Stimulated activated CD8-positive, alpha-beta memory T cell treated with anti-CD3 and anti-CD28 coated beads, Interleukin-12 subunit alpha, Interleukin-12 subunit beta, amount 100 ng/mL, for 4 hours (primary cell): ENCODE measurements at places on chromosomes 12 and 14.

DNA sequence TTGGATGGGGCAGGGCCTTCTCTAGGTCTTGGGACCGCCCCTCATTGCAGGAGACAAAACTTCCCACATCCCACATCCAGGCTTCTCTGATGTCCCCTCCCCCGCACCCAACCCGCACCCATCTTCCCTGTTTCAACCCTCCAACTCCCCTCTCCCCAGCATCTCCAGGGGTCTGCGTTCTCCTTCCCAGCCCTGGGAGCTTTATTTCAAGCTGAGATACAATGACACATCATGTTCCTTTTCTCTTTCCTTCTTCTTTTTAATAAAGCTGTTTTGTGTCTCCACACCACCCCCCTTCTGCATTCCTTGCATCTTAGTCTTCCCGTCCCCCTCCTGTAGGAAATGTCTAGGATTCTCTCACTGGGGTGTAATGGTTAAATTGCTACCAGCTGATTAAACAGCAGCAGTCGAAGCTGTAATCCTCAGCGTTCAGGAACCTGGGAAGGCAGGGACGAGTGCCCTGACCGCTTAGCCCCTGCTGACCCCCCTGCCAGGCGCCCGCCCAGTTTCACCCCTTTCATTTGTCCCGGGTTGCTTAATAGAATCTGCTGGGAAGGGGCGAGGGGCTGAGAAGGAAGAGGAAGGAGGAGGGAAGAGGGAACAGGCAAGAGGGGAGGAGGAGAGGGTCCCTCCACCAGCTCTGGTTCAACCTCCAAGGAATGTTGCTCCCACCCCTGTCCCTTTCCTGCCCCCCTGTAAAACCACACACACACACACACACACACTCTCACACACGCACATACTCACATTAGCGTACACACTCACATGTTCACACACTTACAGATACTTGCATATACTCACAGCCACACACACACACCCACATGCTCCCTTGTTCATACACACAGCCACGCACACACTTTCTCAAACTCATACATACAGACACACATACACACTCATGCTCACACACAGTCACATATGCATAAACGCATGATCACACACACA is 104.5 kb upstream of the MED13L start:
- no peak for DNase-seq

DNA sequence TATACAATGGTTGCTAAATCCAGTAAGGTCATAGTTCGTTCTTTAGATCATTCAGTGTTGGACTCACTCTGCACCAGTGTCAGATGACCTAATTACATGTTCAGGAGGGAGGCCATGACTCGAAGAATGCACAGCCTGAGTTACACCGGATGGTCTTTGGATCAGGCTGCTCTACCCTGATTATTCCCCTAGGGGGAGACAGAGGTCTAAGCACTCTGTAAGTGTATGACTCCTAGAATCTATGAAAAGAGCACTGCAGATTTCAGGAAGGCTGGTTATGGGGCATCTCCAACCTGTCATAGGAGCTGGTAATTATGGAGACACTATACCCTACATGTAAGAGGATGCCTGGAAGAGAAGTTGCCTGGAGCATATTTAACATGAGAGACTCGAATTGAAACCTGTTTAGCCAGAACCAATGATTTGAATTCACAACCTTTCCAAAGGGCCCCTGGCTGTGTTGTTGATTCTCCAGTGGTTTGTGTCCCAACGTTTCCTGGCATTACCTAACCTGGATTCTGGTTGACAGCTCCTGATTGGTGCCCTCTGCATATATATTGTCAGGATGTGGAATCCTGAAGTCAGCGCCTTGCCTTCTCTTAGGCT is at the start of gene MUCL1:
Gene MUCL1 (plus strand): TSS at position 584 of the 606 bp plus-strand sequence. CDS start 67 bp downstream, outside the sequence.
- peak; percentile 31 for DNase-seq

GRCh38 chr12:128586451-128587029 is 237.2 kb downstream of the SLC15A4 start:
- no peak for DNase-seq

DNA sequence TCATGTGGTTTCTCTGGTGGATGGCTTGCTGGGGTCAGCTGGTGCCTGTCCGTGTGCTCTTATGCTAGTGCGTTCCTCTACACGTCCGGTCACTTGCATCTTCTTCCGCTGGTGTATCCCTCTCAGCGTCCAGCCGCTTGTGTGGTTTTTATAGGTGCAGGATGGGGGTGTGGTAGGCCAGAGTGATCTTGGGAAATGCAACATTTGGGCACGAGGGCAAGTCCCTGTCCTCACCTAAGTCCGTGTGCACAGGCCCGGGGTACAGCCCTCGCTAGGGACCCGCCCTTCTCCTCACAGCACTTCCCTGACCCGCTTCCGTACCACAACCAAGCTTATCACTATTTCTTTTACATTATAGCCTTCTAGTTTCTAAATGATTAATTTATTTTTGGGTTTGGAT is 17.3 kb downstream of the RERGL start:
- DNase-seq, result no peak

DNA sequence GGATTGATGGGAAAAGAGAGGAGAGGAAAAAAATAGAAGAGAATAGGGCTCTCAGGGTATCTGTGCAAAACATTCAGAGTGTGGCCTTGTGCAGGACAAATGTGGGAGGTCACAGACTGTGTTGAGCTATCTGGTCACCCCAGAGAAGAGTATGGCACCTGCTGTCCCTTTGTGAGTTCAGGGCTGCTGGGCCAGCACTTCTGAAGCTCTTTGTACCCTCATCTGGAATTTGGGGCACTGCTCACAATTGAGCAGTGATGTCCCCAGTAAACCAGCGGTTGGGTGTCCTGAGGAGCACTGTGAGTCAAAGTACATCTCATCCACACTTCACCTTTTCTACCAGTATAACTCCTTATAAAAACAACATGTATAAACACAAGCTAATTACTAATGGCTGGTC is 2.6 kb upstream of the KRT81 start:
- DNase-seq, result no peak

- DNase-seq, result no peak
These were observed 14.4 kb downstream of the EPS8 start for GRCh38 chr12:15774819-15775218.

DNA sequence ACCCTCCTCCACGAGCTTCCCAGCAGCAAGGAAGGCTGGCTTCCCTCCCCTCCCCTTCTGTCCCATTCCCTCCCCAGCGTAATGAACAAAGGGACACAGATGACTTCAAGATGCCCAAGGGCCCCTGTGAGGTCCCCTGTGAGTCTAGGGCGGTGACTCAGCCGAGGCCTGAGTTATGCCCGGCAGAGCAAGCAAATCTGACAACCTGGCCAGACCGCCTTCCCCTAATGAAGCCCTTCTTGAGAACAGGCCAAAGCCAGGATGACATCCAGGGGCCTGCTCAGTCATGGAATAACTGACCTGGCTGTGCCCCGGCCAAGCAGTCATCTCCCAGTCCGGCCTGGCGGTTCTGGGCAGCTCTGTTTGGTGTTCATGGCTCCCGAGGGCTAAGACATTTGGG is 89.2 kb downstream of the DICER1 start:
- DNase-seq, result no peak

DNA sequence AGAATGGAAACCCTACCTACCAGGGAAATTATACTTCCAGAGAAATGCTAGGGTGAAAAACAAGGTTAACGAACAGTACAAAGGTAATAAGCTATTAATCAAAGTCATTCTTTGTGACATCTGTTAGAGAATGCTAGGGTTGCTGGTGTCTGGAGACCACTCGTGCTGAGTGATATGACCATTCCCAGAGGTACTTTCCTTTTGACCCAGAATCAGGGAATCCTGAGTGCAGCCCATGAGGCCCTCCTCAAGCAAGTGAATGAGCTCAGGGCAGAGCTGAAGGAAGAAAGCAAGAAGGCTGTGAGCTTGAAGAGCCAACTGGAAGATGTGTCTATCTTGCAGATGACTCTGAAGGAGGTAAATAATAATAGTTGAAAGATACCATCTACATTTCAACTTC is 31.7 kb downstream of the RPGRIP1 start:
- no peak for DNase-seq

DNA sequence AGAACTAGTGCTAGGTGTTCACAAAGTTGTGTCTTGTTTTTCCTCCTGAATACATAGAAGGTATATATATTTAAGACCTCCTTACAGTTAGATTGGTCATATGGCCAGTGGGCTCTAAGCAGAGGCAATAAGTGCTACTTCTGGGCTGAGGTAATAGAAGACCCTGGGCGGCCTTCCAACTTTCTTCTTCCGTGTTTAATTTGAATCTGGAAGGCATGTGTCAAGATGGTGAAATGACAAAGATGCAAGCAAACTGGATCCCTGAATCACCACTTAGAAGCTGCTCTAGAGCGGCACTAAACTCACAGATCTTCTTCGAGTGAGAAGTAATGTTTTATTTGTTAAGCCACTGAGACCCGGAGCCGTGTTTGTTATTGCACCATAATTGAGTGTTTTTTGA is 201.0 kb upstream of the GZMB start:
- no peak for DNase-seq

GRCh38 chr12:45324391-45324790 is 108.5 kb downstream of the ANO6 start:
- DNase-seq, result no peak

DNA sequence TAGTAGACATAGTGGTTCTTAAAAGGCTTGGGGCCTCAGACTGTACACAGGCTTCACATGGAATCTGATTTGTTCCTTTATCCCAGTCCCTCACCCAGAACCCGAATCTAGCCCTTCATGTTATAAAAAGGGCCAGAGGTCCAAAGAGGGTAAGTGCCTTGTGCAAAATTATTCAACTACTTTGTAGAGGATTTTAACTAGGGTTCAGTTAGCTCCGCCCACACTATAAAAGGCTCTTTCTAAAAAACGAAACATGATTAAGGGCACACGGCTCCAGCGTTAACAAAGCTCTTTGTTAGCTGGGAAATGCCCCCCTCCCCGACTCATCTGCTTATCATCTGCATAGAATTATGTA is 3.2 kb upstream of the SOCS2 start:
- no peak for DNase-seq

- DNase-seq, result no peak
These were observed 61.9 kb downstream of the SMUG1 start for GRCh38 chr12:54126696-54127537.

DNA sequence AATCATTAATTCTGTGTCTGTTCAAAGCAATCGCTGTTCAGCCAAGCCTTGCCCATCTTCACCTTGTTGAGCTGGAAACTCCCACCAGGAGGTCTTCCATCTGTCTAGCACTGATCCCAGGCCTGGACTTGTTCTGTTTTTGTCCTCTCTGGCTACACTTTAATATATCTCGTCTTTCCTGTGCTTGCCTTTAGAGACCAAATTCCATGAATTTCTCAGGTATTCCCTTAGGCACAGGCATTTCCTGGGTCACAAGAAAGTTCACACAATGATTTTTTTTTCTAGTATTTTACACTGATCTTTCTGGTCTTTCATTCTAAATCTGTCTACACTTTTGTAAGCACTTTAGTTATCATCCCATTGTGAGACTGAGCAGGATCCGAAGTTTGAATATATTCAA is 116.4 kb upstream of the CCND2 start:
- DNase-seq, result no peak

DNA sequence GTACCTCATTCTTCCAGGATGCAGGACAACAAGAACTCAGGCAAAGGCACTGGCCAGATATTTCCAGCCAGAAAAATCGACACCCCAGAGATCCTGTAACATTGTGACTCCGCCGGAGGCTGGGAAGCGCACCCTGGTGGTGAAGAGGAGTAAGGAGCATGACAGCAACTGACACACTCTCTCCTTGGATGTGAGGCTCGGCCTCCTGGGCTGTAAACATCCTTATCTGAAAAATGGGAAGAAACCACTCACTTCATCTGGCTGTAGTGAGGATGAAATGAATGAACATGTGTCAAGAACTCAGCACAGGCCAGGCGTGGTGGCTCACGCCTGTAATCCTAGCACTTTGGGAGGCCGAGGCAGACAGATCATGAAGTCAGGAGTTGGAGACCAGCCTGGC is 27.5 kb downstream of the TCHP start:
- no peak for DNase-seq

- no peak for DNase-seq
These were observed 356.4 kb upstream of the PRICKLE1 start for GRCh38 chr12:42945927-42946326.

DNA sequence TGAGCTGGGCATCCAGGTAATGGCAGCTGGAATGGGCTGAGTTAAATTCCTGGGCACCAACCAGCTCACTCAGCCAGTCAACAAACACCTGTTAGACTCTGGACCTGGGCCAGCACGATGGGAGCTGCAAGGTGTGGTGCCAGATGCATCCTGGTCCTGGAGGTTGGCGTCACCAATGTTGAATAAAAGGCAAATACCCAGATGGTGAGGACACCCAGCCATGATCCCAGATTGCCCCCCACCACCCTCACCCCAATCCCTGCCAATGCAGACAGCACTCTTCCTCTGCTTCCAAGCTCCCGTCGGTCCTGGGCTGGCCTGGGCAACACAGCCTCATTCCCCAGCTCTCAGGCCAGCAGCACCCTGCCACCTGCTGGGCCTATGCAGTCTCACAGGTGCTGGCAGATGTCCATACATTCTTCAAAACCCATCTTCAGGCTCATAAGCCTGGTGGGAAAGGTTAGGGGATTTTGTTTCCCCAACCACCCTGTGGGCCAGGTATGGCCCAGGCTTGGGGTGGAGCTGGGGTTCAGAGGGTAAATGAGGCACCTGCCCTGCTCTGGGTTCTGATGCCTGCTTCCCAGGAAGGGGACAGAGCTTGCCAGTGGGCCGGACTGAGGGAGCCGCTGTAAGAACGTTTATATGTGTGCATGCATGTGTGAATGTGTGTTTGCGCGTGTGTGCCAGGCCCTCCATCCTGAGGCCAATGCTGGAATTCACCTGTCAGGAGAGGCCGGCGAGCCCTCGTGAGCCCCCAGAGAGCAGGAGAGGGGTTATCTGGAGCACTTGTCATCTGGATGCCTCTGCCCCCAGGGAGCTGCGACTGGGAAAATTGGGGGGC is 58.0 kb downstream of the LGMN start:
- no peak for DNase-seq

GRCh38 chr12:20815574-20815973 is 5.1 kb downstream of the SLCO1B3 start:
- no peak for DNase-seq

- no peak for DNase-seq
These were observed 20.0 kb downstream of the FKBP3 start for GRCh38 chr14:45114327-45114726.

- DNase-seq, result no peak
These were observed 313.5 kb upstream of the KITLG start for GRCh38 chr12:88893801-88894200.

- no peak for DNase-seq
These were observed 2.9 kb upstream of the KLHL42 start for GRCh38 chr12:27777141-27777540.
